ENCODE measurements at places on chromosomes 1 and 21.

- no peak for DNase-seq
These were observed 76.8 kb downstream of the SLC45A1 start for GRCh38 chr1:8394456-8395321.

DNA sequence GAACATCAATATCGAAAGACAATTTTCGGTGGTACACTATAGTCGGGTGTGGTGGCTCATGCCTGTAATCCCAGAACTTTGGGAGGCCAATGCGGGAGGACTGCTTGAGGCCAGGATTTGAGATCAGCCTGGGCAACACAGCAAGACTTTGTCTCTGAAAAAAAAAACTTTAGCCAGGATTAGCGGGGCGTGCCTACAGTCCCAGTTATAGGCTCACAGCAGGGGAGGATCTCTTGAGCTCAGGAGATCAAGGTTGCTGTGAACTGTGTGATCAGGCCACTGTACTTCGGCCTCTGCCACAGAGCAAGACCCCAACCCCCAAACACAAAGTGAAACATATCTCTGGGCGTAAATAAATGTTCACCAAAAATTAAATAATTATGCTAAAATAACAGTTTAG lies 1.6 kb downstream of the TADA1 start:
- no peak for DNase-seq

GRCh38 chr1:197995408-197996258 lies 78.5 kb downstream of the LHX9 start:
- no peak for DNase-seq

- no peak for DNase-seq
These were observed 535.7 kb downstream of the COL11A1 start for GRCh38 chr1:102572637-102573036.

DNA sequence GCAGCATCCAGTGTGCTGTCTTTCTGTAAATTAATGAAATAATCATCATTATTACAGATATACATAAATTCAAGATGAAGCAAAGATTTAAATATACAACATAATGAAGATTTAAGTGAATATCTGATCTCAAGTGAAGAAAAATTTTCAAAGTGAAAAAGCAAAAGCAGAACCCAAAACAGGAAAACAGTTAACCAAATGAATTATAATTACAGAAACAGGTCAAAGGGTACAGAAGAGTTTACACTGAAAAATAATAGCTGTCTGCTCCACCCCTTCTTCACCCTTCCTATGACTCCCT lies 44.8 kb upstream of the GTF2B start:
- DNase-seq = no peak

GRCh38 chr1:243482141-243483022 lies 226.5 kb downstream of the SDCCAG8 start:
- DNase-seq = peak; percentile 74

- no peak for DNase-seq
These were observed 62.8 kb downstream of the RGS21 start for GRCh38 chr1:192379554-192379953.

GRCh38 chr1:47745715-47746609 lies 251.2 kb downstream of the TRABD2B start:
- DNase-seq = no peak

DNA sequence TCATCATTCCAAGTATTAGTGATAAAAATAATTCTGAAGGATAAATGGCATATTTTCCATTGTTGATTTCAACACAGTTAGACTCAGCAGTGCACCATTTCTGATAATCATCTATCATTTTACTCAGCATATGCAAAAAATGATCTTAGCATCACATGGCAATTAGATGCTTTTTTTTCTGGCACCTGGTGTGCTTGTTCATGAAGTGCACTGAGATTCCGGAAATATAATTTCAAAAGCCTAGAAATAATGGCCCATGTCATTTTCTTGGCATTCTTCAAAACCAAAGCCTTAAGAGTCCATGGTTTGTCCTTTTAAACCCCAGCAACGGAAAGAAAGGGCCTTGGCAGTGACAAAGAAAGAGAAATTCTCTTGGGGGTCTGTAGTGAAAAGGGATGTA lies 278.8 kb downstream of the KIF26B start:
- DNase-seq = no peak

GRCh38 chr1:228471762-228472398 lies 15.3 kb upstream of the RNF187 start:
- DNase-seq = peak; percentile 53

GRCh38 chr1:22064751-22065402 lies 12.4 kb downstream of the CDC42 start:
- no peak for DNase-seq

DNA sequence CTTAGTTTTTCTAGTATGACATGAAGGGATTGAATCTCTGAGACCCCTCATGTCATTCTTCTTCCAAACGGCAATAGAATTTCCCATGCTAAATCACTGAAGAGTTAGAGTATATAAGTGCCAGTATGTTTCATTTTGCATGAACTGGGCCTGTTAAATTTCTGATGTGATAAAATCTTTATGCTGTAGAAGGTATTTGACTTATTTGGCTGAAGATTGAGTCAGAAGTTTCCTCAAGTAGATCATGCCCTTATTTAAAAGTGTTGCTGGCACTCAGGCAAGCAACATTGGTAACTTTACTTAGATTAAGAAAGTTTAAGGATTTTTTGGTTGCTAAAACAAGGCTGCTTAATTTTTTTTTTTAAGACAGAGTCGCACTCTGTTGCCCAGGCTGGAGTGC lies 13.3 kb downstream of the ATF6 start:
- DNase-seq = no peak

GRCh38 chr1:36076979-36077573 lies 6.8 kb upstream of the TEKT2 start:
- DNase-seq = no peak

DNA sequence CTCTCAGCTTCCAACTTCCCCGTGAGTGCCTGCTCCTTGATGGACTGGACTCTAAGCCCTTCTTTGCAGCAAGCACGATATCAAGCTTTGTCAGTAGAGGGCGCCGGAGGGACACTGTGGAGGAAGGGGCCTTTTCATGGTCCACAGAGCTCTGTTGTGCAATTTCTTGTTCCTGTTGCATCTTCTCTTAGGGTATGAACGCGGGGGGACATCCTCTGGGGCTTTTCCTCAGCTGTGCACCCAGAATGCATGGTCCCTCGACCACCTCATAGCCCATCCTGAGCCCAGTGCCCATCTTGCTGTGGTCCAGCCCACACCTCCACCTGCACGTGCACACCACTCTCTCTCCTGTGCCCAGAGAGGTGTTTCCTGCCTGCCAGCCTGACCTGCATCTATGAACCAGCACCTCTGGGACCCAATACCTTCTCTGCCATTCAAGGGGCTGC lies 556.8 kb downstream of the PTPRU start:
- peak; percentile 74 for DNase-seq

DNA sequence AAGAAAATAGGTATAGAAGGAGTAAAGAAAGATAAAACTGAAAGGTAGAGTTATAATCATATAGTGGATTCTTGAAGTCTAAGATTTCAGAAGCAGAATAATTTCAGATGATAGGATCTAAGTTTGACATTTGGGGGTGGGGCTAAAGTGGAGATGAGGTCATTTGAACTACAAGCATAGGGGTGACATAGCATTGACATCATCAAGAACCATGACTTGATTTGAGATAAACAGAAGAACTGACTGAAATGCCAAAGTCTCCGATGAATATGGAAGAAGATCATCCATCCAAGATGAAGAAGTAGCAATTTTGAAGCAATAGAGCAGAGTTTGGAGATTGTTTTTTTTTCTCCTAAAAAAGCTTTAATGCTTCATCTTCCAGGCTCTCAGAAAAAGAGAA lies 122.3 kb downstream of the MACF1 start:
- no peak for DNase-seq

- DNase-seq = no peak
These were observed 94.5 kb downstream of the HUNK start for GRCh38 chr21:31967334-31967733.

DNA sequence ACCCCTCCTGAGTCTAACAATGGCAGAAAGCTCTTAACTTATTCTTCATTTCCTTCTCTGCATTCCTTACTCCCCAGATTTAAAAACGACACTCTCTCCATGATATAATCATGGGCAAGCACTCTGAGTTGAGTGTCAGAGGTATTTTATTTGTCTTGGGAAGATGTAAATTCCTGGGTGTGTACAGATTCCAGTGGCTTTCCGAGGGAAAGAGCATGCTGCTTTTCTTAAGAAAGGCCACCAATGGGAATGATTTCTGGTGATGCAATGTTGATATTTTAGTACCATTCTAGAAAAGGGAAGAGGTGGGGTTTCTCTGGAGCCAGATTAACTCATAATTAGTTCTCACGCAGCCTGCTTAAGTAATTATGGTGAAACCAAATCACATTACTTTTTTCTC lies 47.8 kb upstream of the BTG3 start:
- DNase-seq = no peak

GRCh38 chr1:85447006-85447943 lies 17.7 kb downstream of the DDAH1 start:
- no peak for DNase-seq

- DNase-seq = no peak
These were observed 201.4 kb upstream of the BRINP3 start for GRCh38 chr1:190679044-190679443.

DNA sequence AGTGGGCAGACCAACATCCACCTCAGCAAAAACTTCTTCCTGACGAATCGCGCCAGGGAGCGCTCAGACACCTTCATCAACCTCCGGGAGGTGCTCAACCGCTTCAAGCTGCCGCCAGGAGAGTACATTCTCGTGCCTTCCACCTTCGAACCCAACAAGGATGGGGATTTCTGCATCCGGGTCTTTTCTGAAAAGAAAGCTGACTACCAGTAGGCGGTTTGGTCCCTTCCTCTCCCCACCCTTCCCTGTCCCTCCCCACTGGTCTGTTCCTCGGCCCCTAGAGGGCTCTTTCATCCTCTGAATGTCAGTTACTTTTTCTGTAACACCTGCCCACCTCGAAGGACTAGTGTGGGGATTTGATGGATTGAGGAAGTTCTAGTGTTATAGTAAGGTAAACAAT lies 46.9 kb downstream of the CAPN2 start:
- no peak for DNase-seq

DNA sequence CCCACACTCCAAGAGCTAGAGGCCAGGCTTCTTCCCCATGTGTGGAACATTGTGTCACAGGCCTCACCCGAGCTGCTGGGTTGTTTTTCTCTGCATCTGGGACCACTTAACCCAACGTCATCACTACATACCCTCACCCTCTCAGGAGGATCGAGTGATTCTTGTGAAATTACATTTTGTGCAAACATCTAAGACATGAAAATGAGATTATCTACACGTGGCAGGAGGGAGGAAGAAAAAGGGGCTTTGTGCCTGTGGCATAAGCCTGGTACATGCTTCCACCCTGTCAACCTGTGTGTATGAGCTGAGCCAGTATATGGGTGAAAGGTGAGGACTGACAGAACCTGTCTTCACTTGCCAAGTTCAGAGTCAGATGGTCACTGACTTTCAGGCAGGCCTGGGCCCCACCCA lies 1.6 kb downstream of the CPT2 start:
- no peak for DNase-seq

DNA sequence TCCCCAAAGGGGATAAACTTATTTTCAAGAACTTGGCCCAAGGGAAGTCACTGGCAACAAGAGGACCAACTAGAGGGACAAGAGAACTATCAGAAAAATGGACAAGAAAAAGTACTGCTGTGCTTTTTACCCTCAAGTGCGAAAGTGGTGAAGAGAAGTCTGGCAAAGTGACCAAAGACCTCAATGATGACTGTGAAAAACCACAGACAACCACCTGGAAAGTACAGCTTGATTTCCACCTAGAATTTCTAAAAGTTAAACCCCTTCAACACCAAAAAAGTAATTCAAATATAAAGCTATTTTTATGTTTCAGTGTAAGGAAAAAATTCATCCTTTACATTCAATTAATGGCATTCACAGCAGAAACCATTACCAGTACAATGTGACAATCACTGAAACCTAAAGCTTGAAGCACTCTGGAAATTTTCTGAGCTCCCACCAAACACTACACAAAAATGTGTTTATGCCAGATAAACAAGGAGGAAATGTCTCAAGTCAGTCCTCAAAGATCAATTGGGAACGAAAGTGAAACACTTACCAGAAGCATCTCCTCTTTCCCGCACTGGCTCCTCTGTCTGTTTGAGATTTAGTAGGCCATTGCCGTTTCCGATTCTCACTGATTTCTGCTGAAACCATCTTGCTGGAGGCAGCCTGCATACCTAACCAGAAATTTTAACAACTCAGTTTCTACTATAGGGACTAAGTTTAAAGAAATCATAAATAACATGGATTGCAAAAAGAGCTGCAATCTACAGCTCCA lies 8.3 kb downstream of the SDE2 start:
- DNase-seq = no peak

DNA sequence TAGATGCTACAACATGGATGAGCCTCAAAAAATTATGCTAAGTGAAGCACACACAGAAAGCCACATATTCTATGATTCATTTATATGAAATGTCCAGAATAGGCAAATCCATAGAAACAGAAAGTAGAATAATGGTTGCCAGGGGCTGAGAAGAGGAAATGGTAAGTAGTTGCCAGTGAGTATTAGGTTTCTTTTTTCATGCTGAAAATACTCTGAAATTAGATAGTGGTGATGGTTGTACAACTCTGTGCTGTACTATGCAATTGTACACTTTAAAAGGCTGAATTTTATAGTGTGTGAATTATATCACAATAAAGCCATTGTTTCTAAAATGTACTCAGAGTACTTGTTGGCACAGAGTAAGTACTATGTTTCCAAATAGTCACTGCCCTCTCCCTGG lies 15.5 kb upstream of the GFI1 start:
- DNase-seq = no peak

GRCh38 chr21:46093668-46094400 lies 4.1 kb upstream of the COL6A2 start:
- DNase-seq = no peak

GRCh38 chr1:170340308-170340707 lies 191.7 kb upstream of the GORAB start:
- DNase-seq = no peak

GRCh38 chr21:38258521-38259485 lies 2.0 kb downstream of the KCNJ15 start:
- no peak for DNase-seq

DNA sequence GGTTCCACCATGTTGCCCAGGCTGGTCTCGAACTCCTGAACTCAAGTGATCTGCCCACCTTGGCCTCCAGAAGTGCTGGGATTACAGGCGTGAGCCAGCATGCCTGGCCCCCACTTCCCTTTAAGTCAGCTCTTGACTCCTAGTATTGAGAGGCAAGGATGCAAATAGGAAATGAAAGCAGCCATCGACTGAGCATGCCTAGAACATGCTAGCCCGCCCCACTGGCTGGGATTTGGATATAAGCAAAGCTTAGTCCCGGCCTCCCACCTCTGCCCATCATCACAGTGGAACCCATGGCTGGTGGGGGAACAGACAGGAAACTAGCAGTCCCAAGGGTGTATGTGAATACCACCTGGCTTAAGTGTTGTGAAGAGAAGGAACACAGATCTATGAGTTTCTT lies 10.5 kb downstream of the C1orf167 start:
- no peak for DNase-seq

Data from SK-N-SH (cell line).